ENCODE measurements at places on chromosomes 12 and 14. TPM values are rescaled to one million over a fixed set of nuclear protein-coding genes. Genes with fewer than 3 reads are reported as not detected.

GRCh38 chr14:81341370-81341769 lies 58.8 kb downstream of the STON2 start:
- no peak for DNase-seq

DNA sequence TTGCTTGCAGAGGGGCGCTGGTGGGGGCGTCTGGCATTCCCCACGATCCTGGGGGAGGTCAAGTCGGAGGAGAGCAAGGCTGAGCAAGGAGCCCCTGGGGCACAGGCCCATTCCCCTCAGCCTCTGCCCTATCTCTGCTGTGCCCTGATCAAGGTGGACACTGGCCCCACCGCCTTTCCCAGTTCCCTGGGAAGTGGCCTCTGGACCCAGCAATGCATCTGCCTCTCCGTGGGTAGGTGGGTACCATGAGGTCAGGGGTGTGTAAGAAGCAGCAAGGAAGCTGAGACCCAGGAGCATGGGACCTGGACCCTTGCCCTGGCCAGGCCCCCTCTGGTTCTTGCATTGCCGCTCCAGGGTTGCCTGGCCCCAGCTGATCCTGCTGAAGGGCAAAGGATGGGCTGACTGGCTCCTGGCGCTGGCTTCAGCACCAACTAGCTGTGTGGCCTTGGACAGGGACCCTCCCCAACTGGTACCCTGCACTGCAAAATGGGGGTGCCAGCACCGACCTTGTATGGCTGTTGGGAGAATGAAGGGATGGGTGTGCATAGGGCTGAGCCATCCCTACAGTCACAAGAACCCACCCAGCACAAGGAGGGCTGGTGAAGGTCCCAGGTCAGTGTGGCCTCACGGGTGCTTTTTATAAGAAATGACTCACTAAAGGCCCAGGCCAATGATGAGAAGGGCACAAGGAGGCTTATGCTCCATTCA lies 19.6 kb downstream of the SLC25A29 start:
- no peak for DNase-seq

GRCh38 chr12:52573306-52573705 lies 337 bp downstream of the KRT74 start:
- DNase-seq, result no peak

- DNase-seq, result no peak
Measured at GRCh38 chr12:38883629-38884134, 21.7 kb downstream of the CPNE8 start.

CELA1 gene
- not detected for total RNA-seq

GRCh38 chr12:121495746-121496145 lies 85.1 kb downstream of the KDM2B start:
- no peak for DNase-seq

DNA sequence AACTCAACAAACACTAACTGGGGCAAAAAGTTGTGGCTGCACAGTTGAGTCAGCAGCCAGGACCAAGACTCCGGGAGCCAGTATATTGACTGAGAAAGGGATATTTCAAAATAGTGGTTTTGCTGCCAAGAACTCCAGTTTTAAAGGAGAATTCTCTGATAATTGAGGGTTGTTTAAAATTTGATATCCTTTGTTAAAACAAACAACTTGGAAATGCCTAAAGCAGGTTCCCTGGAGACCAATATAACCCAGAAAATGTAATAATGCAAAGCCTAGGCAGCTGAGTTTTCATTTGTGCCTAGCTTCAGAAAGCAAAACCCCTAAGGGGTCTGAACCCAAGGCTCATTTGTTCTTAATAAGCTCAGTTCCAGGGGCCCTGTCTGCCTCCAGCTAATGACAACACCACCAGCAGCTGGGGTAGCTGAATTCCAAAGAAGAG lies 311.7 kb upstream of the CCDC196 start:
- no peak for DNase-seq

GRCh38 chr12:64531665-64532334 lies 78.5 kb upstream of the RASSF3 start:
- DNase-seq, result no peak

GRCh38 chr12:101746196-101746595 lies 6.9 kb upstream of the SYCP3 start:
- no peak for DNase-seq

- no peak for DNase-seq
Measured at GRCh38 chr14:100723830-100724437, 2.8 kb upstream of the DLK1 start.

DNA sequence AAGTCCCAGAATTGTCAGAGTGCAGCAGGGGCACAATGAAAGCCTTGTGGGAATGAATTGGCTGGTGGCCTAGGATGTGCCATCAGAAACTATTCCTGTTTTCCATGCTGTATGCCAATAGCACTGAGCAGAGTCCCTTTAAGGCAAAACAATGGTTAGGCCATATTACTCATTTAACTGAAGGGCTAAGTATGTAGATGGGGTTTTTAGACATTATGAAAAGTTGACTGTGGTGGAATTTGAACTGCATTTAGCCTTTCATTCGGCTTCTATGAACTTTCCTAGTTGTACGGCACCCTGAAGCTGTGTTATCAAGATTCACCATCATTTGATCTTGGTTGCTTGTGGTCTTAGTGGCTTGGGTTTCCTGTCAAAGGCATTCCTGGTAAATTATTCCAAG lies 24.8 kb downstream of the IL26 start:
- no peak for DNase-seq

MYF6 gene
- 2.5 TPM for total RNA-seq

GRCh38 chr12:19093218-19093617 lies 36.3 kb upstream of the PLEKHA5 start:
- no peak for DNase-seq

All from prostate gland (tissue), 2 donors.